ENCODE measurements at places on chromosomes 7 and 10.

DNA sequence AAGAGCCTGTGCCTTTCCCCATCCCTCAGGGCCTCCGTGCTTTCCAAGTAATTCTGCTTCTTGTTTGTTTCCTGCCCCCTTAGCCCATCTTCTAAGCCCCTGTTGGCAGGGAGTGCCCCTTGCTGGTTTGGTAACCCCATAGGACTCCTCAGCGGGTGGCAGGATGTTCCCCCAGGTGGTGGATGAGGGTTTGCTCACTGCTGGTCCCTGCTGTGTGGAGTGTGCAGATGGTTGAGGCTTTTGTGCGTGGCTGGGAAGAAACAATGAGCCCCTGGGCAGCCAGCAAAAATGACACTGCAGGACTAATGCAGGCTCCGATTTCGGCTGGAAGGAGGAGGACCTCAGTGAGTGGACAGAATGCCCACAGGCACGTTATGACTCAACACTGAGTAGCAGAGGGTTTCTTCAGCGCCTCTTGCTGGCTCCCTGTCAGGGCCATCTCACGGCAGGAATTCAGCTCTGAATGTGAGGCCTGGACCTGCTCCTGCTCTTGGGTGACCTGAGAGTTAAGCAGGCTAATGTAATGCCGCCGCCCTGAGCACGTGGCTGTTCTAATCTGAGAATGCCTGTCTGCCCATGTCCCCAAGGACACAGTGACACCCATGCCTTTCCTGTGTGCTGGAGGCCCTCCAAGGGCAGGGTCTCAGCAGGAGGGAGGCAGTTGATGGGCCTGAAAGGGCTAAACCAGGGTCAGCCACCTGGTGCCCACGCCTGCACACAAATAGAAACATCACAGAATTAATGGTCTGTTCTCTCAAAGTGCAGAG is 16.6 kb downstream of the BAG3 start:
- DNase-seq, result no peak

- DNase-seq, result no peak
These were observed 631.5 kb upstream of the NRP1 start for GRCh38 chr10:33965795-33966581.

DNA sequence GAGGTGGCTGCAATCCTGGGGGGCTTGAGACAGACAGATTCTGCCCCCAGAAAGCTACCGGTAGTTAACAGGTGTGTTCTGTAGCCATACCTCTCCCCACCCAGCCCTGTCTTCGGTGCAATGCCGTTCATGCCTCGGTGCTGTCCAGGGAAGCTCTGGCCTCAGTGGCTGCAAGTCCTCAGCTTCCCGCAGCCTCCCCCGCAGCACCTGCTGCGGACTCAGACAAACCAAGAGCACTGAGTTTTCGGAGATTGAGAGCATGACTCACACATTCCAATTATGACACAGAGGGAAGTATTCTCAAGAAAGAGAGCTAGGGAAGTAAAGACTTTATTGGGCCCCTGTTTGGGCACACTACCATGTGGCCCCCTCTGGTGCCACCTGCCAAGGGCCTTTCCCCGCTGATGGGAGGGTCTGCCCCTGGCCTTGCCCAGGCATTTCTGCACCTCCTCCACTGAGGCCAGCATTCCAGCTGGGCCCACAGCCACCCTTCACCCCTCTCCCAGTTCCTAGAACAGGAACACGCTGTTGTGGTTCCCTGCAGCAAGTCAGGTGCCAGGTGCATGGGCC is 30.2 kb upstream of the EZH2 start:
- no peak for DNase-seq

- DNase-seq, result no peak
These were observed 170.9 kb downstream of the CDK14 start for GRCh38 chr7:90766814-90767564.

DNA sequence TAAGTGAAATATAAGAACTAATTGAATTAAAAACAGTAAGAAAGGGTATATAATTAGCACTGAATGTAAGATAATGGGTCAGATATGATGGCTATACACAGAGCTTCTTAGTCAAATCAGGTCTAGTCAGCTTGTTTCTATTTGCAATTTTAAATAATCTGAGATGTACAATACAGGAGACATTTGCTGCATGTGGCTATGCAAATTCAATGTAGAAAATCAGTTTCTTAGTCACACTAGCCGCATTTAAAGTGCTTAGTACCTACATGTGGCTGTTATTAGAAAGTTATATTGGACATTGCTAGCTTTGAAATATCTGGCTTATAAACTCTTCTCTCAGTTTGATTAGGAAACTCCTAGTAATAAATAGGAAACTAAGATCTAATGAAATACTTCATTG is 25.3 kb downstream of the CCDC7 start:
- DNase-seq, result no peak

GRCh38 chr10:69101451-69102095 is 13.7 kb downstream of the SRGN start:
- DNase-seq, result no peak

DNA sequence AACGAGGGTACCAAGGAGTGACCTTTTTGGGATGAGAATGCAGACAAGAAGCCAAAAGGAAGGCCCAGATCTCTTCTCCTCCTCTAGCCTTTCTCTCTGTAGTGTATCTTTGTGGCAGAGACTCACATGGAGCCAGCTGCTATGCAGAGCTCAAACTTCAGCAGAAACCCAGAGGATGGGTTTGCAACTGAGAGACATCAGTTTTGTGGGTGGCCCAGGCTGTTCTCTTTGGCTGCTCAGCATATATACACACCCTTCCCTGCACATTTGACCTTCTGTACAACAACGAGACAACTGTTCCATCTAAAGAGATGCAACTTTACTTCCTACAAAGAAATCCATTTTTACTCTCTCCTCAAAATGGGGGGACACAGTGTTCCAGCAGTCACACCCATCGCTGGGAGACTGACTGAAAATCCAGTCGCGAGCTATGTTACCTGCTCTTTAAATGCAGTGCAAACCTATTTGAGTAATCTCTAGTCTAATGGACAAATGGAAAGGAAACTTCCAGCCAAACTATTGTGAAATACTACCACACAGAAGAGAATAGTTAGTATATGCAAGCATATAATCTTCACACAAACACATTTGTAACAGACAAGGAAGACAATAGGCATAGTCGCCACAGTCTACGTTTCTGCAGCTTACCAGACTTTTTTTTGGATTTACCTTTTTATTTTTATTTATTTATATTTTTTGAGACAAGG is 51.2 kb downstream of the GTF2I start:
- no peak for DNase-seq

DNA sequence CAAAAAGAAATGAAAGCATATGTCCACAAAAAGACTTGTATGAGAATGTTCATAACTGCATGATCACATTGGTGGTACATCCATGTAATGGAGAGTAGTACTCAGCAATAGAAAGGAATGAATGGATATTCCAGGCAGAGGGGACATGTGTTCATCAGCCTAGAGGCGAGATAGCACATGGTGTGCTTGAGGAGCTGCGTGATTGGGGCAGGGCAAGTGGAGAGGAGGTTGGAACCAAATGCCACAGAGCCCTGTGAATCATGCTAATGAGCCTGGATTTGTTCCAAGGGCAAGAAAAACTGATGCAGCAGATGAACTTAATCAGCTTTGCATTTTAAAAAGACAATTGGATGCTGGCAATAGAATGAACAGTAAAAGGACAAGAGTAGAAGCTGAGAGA is 73.3 kb downstream of the C10orf90 start:
- no peak for DNase-seq

DNA sequence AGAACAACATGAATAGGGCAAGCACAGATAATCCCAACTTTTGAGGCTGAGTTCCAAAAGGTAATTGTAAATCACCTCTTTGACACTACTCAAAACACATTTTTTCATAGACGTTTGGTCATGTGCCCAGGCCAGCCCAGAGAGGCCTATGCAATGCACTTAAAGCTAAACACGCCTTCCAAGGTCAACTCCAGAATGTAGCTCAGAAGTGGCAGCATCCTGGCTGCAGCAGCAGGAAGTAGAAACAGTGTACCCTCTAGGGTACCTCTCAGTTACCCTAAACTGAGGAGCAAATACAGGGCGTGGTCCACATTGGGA is 58.7 kb downstream of the OSBPL3 start:
- DNase-seq, result no peak
